ENCODE measurements at places on chromosomes 13 and 19.
A peak's percentile ranks its signal among the peaks of the same experiment; 100 is the strongest.

DNA sequence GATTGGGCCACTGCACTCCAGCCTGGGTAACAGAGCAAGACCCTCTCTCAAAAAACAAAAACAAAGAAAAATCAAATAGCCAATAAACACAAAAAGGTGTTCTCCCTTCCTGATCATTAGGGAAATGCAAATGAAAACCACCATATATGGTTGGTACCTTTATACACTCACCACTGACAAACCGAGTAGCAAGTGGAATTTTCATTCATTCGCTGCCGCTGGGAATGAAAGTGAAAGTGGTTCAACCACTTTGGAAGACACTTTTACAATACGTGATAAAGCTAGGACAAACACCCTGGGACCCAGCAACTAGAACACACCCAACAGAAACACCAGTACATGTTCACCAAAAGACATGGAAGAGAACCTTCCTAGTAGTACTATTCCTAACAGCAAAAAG, 21.0 kb downstream of the GRIK5 start:
- no peak for DNase-seq

DNA sequence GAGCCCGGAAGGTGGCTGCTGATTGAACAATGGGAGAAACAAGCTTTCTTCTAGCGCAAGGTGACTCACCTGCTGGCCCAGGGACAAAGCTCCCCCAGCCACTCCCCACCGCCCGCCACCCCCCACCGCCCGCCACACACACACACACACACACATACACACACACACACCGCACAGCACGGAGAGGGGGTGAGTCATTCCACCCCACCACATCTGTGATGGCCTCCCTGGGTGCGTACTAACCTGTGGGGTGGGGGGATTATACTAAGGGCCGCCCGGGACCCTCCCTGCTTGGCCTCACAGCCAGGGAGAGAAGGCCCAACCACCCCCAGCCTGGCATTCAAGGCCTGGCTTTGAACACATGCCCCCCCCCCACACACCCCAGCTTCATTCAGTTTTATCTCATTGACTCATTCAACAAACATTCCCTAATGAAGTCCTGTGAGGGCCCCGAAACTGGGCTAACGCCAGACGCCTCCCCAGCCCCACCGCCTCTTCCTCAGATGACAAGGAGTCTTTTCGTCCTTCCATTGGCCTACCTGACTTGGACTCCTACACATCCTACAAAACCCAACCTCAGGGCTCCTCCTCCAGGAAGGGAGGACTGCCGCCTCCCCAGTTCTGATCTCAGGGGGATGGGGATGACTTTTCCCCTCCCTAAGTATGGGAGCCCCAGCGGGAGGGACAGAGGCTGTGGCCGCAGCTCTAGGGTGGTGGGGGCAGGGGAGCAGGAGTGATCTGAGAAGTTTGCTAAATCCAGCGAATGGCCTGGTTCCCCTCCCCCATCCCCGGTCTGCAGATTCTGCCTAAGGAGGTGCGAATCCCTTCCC, 5.8 kb upstream of the ONECUT3 start:
- no peak for DNase-seq

GRCh38 chr13:31923134-31923763, 108.3 kb upstream of the FRY start:
- no peak for DNase-seq

- DNase-seq, result no peak
These were observed 14.7 kb downstream of the CAB39L start for GRCh38 chr13:49429121-49429520.

GRCh38 chr19:30084390-30084819, 142.4 kb downstream of the URI1 start:
- no peak for DNase-seq

DNA sequence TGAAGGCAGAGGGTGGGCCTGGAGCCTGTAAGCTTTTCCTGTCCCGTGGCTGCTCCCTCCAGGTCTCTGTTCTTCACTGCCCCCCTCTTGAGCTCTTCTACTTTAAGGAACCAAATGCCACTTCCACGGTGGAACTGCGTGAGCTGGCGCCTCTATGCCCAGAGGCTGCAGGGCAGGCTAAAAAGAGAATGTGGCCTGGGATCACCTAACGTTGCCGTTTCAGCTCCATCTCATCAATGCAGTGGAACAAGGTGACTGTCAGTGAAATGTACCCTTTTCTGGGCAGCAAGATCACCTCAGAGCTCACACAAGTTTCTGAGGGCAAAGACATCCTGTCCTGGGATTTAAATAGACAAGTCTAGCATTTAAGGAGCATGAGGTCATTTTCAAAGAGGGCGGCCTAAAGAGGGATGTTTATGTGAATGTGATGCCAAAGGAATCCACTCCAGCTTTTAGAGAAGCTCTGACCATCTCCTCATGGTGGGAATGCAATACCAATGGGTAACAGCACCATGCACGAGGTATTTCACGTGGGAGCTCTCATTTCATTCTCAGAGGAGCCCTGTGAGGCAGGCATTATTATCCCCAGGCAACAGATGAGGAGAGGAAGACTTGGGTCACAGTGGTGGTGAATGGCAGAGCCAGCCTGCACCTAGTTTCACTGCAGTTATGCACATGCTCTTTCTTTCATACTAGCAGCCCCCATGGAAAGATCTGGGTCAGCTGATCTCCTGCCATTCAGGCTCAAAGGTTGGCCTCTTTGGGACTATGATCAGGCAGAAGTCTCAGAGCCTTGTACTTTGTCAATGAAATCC, 39.3 kb downstream of the RGCC start:
- no peak for DNase-seq

GRCh38 chr19:51339313-51339686, 2.6 kb downstream of the VSIG10L start:
- no peak for DNase-seq

GRCh38 chr13:77029436-77029835, 2.5 kb upstream of the FBXL3 start:
- DNase-seq, result no peak

DNA sequence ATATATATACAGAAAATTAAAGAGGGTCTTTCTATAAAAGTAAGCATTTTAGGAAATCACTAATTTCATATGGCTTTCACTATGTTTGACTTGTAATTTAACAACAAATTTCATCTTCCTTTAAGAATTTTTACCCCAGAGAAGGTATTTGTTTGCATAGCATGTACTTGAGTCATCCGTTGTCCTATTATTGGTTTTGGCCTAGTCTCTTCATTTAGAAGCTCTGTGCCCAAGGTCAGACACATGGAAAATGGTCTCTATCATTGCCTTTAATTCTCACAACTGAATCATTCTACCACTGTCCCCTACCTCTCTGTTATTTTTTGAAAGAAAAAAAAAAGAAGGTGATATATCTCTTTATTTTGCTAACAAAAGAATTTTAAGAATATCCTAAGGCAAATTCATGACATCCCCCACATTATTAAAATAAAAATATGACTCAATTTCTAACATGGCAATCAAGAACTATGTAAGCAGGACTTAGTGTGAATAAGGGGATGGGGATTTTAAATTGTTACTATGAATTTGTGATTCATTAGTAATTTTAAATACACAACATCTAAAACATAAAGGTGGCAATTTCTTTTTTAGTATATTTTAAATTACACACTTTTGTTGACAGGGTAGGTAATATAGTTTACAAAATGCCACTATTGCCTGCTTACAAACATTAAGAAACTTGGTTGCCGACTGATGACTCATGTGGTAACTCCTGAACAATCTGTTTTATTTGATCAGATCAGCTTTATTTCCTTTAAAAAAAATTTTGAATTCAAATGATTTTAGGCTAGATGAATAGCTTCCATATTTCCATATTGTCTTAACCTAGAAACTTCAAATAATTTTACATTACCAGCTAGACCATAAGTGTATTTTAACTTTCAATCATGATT, 13.9 kb downstream of the SLITRK5 start:
- DNase-seq, result no peak

GRCh38 chr19:40365613-40366401, 17.3 kb downstream of the PLD3 start:
- DNase-seq, result peak; percentile 75

DNA sequence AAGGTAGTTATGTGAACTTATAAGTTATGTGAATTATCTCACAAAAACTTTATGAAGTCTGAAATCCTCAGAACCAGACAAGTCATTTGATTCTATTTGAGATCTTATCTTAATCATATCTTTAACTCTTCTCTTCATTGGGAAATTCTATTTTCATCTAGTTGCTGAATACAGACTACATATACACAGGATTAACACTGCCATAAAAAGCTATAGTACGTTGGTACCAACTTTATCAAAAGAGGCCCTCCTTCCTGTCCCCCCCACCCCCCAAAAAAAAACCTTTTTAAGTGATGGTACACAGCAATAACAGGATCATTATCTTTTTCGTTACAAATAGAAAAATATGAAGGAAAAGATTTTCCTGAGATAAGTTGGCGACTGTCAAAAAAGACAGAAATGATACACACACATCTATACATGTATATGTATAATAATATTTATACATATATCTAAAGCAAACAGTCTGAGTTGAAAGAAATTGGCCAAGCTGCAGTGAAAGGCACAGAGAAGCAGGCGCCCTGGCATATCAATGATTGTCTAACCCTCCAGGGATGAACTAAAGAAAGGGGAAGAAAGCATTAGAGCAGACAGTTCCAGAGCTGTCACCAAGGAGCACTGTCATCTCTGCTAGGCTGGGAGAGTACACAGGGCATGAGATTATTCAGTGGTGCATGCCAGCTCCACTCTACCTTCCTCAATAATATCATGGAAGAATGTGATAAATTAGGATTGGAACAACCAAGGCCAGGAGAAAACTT, 116.7 kb downstream of the KLF12 start:
- no peak for DNase-seq

DNA sequence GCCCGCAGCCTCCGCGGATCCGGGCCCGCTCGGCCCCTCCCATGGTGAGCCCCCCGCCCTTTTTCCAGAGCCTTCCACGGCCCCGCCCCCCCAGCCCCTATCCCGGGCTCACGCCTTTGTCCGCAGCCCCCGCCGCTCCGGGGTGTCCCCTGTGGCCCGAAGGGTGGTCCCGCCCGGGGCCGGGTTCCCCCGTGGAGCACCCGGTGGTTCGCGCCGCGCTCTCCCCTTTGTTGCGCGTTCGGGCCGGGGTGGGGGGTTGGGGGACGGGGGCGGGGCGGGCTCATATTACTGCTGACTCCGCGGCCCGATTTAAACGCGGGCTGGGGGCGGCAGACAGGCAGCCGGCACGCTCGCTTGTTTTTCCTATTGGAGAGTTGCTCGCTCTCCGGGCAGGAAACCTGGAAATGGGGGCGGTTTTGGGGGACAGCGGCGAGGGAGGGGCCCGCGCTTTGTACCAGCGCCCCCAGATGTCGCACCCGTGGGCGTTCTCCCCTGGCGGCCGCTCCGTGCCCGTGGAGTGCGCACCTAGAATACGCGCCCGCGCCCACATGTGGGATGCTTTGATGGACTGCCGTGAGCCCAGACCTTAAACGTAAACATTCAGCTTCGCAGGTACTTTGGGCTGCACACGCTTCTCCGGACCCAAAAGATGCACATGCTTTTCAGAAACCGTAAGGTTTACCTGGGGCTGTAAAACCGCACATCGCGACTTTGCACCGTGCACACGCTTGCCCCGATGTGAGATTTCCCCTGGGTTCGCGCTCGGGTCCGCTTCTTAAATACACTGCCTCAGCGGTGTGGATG, 699 bp downstream of the PTOV1 start:
- no peak for DNase-seq
